ENCODE measurements at places on chromosomes 13 and 19.

GRCh38 chr13:24916464-24916863 is 152.5 kb downstream of the RNF17 start:
- no peak for DNase-seq

- DNase-seq, result no peak
Observed at GRCh38 chr19:11240008-11240444, 607 bp downstream of the ANGPTL8 start.

DNA sequence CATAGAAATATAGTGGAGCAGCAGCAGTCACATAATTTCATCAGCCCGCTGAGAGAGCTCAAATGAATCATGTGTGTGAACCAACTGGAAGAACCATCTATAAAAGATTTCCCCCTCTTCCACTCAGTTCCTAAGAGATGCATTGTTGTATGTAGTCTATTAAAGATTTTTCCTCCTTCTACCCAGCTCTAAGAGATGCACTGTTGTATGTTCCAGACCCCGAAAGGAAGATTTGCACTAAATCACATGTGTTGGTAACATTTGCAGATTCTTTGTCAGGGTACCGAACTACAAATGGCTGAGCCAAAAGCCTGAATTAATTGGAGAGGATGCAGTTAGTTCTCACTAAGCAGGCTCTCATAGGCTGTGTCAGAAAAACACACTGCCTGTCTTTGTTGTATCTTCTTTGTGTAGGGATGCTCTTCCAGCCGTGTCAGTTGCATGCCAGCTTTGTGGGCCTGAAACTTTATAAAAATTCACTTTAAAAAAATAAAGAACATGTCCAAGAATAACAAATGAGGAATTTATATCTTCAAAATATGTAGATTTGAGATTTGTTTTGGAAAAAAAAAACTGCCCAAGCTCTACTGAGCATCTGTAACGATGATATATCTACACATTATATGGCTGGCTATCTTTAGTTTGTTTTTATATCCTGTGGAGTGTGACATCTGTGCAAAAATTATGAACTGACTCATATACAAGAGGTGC is 223.1 kb downstream of the MZT1 start:
- no peak for DNase-seq

- DNase-seq, result no peak
Observed at GRCh38 chr19:2858864-2859263, 8.3 kb upstream of the ZNF556 start.
